Cortex of kidney (tissue), 1 donor: ENCODE measurements at places on chromosomes 2 and 18.

- no peak for DNase-seq
Observed at GRCh38 chr2:229300790-229301189, 29.7 kb upstream of the PID1 start.

DNA sequence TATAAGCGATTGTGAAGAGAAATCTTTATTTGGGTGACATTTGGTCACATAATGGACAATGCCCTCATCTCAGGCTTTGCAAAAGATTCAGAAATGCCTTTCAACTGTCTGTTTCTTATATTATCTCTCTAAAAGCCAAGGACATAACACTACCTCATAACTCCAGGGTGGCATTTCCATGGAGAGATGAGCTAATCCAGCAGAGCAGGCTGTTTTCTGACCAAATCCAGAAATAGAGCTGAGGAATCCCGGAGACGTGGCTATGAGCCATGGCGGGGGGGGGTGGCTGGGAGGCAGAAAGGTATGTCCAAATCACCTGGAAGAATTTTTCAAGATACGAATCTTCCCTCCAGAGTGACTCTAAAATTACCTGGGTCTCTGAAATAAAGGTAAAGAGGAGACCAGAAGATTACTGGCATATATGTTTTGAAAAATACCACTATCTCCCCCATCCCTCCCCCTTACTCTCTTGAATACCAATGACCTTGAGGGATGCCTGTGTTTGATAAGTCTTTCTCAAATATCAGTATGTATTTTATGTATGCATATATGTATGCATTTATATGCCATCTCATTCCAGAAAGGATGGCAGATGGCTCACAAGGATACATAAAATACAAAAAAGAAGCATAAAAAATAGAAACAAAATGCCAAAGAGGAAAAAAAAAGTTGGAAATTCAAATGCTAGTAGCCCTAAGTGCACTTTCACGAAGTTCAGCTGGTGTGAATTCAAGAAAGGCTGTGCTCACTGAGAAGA is 296.0 kb upstream of the MGAT5 start:
- DNase-seq, result no peak

- no peak for DNase-seq
Observed at GRCh38 chr2:207135801-207136457, 29.8 kb downstream of the KLF7 start.

DNA sequence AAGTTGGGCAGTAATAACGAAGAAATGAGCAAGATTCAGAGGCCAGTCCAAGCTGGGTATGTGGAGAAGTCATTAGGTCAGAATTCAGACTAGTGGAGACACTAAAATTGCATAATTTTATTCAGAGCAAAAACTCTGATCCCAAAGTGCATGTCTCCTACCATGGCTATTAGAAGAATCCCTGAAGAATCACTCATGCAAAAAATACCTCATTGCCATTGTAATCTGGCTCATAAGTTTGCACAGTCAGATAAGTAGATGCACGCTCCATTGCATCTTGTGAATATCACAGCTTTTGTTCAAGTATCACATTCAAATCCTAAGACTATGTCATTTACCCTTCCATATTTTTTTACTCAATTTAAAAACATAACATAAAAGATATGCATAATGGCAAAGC is 692.2 kb upstream of the KLHL29 start:
- DNase-seq, result no peak

GRCh38 chr2:239756031-239756789 is 268.9 kb downstream of the NDUFA10 start:
- DNase-seq, result no peak

GRCh38 chr2:111691164-111691875 is 192.7 kb downstream of the ANAPC1 start:
- DNase-seq, result no peak

DNA sequence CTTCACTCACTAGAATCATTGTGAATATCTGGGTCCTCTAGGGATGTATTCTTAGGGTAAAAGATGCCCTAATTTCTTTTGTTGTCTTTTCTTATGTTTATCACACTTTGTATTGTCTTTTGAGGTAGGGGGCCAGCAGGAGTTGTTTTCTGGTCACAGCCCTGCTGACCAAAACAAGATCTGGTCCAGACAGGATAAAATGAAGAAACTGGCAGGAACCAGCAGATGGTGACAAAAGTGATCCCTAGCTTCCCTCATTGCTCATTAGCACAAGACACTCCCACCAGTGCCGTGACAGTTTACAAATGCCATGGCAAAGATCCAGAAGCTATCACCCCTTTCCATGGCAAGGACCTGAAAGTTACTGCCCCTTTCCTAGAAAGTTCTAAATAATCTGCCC is 81.7 kb upstream of the CCDC85A start:
- DNase-seq, result no peak

GRCh38 chr18:2683055-2683454 is 27.5 kb downstream of the SMCHD1 start:
- DNase-seq, result no peak

- no peak for DNase-seq
Observed at GRCh38 chr2:54550547-54550946, 94.4 kb downstream of the SPTBN1 start.
